ENCODE measurements at places on chromosomes 1 and 21.

DNA sequence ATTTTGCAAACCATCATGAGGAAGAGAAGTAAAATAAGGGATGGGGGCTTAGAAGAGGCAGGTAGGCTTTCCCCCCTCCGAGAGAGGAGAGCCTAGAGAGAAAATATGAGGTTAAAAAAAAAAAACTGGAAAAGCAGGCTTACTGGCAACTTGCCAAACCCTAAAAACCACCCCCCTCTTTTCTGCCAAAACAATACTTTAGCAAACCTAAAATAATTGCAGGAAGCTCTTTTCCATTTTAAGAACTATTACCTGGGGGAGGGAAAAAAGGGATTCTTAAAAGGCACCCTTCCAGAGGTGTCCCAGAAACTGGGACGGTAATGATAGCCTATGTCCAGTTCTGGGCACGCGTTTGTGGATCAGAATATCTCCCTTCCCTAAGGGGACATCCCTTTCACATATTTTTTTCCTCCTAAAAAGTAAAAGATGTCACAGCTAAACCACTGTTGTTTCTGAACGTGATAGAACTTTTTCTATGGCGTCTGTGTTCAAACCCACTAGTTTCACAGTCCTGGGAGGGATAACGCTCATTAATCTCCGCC, 1.1 kb upstream of the NFIA start:
- no peak for DNase-seq

DNA sequence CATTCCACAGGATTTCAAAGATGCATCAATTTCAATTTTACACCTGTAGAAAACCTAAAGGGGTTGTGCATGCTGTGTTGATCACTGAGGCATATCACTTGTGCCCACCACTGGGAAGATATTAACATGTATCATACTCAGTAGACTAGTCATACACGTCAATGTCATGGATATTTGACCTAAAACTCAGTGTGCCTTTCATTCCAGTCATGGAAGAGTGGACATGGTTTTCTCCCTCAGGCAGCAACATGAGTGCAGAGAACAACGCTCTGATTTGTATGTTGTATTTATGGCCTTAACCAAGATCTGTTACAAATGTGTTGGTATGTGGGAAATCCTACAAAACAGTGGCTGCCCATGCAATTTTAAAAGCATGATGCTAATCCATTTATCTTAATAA, 6.1 kb upstream of the C1orf53 start:
- no peak for DNase-seq

DNA sequence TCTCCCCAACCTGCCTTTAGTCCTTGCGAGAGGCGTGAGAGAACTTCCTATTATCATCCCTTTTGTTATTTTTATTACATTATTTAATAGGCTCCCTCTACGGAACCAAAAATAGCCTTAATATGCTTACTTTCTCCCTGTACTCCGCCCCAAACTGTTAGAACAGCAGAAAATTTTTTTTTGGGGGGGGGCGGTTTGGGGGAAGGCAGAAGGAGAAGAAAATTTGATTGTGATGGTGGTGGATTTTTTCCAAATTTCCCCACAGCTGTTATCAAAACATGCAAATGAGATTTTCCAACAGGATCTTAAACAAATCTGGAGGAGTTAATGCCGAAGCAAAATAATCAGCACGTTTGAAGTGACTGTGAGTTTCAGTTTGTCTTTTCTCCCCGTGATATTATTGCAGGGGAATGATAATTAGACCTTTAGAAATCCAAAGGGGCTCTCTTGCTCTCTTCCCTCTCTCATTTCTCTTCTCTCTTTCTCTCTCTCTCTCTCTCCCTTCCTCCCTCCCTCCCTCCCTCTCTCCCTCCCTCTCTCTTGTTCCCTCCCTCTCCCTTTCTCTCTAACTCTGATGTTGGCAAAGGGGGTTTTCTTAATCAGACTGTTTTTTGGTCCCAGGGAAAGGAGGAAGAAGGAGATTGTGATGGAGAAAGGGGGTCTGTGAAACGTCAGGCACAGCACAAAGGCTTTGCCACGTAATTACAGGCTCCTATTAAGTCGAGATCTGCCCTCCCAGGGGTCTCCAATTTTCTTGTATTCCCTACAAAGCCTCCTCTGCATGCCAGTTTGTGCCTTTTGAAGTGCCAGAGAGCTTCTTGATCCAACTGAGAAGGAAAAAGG, 1.1 kb upstream of the PRRX1 start:
- no peak for DNase-seq

GRCh38 chr1:64082459-64082858, 121.0 kb upstream of the UBE2U start:
- no peak for DNase-seq

DNA sequence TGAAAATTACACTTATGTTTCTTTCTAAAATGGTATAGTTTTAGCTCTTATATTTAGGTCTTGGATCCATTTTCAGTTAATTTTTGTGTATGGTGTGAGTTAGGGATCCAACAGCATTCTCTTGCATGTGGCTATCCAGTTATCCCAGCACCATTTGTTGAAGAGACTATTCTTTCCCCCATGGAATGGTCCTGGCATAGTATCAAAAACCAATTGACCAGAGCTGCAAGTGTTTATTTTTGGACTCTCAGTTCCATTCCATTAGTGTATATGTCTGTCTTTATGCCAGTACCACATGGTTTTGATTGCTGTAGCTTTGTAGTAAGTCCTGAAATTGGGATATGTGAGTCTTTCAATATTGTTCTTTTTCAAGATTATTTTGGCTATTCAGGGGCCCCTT, 14.3 kb downstream of the TTLL10 start:
- DNase-seq = no peak

DNA sequence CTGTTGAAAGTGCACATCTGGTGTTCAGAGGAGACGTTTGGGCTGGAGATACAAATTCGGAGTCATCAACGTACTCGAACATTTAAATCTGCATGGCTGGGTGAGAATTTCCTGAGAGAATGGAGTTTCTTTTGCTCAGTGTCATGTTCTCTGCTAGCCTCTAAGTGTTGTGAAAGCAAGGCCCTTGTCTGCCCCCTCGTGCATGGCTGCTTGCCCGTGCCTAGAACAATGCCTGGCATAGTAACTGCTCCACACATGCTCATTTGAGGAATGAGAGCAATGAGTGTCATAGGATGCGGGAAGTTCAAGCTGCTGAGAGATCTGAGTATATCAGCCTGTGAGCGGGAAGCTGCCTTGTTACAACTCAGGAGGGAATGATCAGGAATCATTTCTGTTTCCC, 171.1 kb upstream of the CSF3R start:
- no peak for DNase-seq

DNA sequence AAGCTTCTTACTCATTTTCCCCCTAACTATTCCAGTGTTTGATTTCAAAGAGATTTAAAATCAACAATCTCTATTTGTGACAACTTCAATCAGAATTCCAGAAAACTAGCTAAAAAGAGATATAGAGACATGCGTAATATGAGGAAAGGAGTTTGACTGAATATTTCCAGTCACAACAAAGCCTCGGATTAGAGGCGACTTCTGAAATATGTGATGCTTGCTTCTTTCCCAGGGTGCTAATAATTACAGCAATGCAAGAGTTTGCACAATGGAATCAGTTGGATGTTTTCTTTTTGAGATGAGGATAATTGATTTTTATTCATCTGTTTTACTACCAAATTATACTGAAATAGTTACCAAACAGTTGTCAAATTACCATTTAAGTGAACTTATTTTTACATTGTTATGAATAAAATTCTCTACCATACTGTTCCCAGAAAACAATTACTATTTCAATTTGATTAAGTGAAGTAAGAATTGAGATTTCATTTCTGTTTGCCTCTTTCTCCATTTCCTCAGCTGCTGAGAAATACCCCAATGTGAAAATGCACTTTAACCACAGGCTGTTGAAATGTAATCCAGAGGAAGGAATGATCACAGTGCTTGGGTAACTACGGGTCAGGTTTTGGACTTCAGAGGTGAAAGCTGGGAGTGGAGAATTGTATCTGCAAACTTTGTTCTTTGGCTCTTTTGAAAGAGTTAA, 28.1 kb downstream of the KMO start:
- no peak for DNase-seq

DNA sequence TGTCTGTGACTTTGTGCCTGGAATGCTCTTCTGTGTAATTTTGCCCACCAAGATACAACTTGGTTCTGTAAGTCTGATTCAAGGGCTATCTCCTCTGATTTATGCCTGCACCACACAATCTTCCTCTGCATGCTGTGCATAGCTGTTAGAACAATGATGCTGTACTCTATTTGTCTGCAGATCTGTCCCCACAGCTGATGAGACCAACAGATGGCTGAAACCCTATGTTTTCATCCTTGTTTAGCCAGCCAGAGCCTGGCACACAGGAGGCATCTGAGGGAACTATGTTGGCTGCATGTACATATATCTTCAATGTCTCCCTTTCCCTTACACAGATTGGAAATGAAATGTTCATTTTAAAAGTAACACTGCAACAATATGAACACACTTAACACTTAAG, 58.0 kb upstream of the ABCA4 start:
- DNase-seq = no peak

DNA sequence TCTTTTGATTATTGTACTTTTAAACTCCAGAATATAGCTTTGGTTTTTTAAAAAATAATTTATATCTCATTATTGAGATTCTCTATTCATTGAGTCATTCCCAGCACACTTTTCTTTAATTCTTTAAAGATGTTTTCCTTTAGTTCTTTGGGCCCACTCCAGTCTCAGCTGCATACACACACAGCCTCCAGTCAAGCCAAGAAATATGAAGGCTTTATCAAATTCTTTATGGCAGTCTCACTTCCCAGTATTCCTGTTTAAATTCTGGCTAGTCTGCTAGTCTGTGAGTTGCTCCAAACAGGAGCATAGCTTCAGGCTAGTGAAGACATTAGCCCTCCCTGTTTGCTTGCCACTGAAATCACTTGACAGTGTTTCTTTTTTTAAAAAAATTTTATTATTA, 61.2 kb downstream of the CRP start:
- DNase-seq = no peak

DNA sequence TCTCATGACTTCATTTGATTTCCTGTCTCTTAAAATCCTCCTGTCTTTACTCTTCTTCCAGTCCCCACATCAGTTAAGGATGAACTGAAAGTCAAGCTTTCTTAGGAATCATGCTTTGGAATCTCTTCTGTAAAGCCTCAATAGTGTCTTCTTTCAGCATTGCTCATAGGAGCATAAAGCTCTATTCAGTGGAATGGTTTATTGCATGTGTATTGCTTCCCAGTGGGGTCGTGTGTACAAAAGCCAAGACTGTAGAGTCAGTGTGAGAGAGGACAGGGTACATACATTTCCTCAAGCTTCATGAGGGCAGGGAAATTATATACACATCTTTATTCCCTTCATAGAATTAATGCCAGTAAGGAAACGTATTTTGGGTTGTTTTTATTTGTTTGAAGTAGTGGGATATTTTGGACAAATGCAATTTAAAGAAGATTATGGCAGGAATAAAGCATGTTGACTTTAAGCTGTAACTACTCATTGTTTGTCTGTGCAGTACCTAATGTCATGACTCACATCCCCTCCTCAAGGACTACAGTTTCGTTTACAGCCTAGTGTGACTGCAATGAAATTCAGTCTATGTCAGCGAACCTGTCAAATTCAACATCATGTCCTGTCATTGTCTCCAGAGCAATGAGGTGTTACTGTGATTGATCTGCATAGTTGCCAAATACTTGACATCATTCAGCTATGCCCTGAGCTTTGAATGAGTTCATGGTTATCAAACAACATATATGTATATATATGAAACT, 2164.2 kb downstream of the NCAM2 start:
- DNase-seq = no peak

Data from NCI-H510A treated with DMSO at 0.1 percent for 48 hours (cell line).